ENCODE measurements at places on chromosomes 3 and 15.

DNA sequence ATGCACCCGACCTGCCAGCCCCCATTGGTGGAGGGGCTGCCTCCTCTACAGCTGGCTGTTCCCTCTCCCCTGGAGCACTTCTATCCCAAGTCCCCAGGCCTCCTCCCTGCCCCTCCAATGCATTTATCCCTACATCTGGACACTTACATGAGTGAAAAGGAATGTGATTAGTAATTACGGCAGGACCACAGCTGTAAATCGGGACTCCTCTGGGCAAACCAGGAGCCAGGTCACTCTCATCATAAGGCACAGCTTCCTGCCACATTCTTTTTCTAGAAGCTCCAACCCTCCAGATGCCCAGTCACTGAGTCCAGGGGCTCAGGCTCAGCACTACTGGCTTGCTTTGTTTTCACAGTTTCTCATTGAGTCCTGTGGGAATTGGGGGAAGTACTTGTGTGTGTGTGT is 54.3 kb downstream of the IL20RB start:
- no peak for DNase-seq

- no peak for DNase-seq
Observed at GRCh38 chr3:179292450-179292849, 30.4 kb upstream of the ZNF639 start.

DNA sequence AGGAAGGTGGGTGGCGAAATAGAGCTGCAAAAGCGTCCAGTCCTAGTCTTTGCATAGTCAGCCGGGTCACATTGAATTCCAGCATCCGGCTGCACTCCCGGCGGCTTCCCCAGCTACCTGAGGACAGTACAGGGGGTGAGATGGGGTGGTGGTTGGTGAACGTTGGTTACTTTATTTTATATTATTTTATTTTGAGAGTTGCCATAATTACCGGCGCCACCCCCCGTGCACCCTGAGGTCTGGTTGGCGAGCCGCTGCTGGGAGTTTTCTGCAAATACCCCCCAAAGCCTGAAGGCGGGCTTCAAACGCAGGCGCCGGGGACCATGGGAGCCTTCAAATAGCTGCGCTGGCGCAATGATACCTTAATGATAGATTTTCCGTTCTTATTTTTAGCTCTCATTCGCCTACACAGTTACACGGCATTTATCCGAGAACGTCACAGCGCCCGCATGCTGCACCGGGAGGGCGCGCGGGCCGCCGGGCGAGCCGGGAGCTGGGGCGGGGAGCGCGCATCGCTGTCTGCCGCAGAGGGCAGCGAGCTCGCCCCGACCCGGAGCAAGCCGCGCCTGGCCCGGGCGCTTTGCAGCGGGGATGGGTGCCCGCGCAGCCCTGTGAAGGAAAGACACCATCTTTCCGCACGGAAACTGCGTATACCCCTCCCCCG is 756 bp upstream of the RASGRF1 start:
- no peak for DNase-seq

GRCh38 chr3:61872077-61872706 is 310.8 kb downstream of the PTPRG start:
- DNase-seq = no peak

DNA sequence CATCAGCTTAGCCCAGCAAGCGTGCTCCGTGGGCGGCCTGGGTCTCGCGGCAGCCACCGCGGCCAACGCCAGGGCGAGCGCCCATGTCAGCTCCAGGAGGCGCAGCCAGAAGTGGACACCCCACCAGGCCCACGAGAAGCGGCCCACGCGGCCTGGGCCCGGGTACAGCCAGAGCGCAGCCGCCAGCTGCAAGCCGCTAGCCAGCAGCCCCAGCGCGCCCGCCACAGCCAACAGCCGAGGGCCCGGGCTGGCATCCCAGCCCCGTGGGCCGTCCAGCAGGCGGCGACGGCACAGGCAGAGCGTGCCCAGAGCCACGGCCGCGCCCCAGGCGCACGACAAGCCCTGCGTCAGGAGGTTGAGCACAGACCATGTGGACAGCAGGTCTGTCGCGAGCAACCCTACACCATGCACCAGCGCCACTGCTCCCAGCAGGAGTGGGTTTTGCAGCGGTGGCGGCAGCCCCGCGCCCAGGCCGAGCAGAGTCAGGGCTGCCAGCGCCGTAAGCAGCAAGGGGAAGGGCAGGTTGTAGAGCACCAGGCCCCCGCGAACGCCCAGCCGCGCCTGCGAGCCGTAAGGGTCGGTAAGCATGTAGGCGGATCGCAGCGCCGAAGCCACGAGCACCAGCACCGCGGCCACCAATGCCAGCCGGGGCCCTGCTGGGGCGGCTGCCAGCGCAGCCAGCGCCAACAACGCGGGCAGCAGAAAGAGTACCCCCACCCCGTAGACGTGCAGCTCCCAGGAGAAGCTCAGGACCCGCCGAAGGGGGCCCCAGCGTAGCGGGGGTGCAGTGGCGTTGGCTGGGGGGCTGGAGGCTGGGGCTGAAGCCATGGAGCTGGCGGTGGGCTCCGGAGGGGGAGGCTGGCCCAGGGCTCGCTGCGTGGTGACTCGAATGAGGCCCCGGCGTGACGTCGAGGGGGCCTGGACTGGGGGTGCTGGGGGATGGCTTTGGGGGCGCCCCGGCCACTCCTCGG is 4.9 kb downstream of the PRRT3 start:
- no peak for DNase-seq

GRCh38 chr3:31762888-31763351 is 218.1 kb downstream of the OSBPL10 start:
- no peak for DNase-seq

GRCh38 chr3:69288161-69288895 is 97.6 kb downstream of the FRMD4B start:
- DNase-seq = no peak

DNA sequence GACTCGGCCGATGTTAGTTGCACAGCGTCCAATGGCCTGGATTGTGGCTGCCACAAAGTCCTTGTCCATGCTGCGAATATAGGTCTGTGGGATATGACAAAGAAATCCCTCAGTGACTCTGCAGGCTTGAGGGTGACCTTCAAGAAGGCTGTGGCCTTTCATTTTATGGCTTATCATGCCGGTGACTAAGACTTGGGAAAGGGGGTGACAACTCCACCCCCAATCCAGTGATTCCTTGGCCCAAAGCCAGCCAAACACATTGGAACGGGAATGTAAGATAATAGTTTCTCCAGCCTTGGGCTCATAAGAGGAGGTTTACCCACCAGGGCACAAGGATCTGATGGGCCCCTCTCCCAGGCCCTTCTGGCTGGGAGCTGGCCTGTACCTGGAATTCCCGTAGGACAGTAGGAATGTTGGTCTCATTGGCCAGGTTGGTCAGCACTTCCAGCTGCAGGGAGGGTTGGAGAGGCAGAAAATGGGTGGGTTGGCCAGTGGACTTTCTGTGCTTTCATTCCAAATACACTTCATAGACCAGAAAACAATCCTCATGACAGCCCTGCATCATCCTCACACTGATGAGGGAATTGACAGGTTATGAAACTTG is 30.7 kb upstream of the CPEB1 start:
- no peak for DNase-seq

GRCh38 chr3:101577286-101577685 is 3.3 kb downstream of the PCNP start:
- no peak for DNase-seq

- DNase-seq = no peak
Observed at GRCh38 chr15:96737408-96737807, 406.9 kb downstream of the NR2F2 start.

- DNase-seq = no peak
Observed at GRCh38 chr15:61083788-61084134, 145.3 kb downstream of the RORA start.

- DNase-seq = no peak
Observed at GRCh38 chr3:101170062-101170771, 150.2 kb downstream of the IMPG2 start.
